ENCODE measurements at places on chromosomes 5 and 9. TPM values are rescaled to one million over a fixed set of nuclear protein-coding genes. Genes with fewer than 3 reads are reported as not detected.

The PLEKHG4B gene
- 4.0 TPM for total RNA-seq

The BTNL8 gene
- 1.5 TPM for total RNA-seq

The ARSI gene
- total RNA-seq = 15.4 TPM

DNA sequence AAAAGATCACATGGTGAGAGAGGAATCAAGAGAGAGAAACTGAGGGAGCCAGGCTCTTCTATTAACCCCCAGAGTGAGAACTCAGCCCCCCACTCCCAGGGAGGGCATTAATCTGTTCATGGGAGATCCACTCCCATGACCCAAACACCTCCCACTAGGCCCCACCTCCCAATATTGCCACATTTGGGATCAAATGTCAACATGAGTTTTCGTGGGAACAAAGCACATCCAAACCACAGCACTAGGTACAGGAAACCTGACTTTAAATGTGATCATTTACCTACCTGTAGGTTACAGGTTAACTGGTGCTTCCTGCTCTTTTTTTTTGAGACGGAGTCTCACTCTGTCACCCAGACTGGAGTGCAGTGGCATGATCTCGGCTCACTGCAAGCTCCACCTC is 16.9 kb downstream of the NNT start:
- no peak for DNase-seq

DNA sequence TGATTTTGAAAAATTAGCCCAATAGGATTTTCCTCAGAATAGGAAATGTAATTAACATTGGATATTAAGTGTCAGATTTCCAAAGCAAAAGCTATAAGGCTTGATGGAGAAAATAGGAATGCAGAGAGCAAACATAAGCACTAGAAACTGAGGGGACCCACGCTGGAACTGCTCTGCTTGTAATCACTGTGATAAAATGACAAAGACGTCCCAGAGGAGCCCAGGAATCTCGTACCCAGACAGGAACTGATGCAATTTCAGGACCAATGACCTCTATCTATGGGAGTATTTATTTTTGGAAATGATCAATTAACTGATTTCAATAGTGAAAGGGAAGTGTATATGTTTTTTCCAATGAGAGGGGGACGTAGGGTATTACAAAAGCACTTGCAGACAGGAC is 714.5 kb upstream of the WWC1 start:
- no peak for DNase-seq

All from lung (tissue), 17 donors.